HAP-1 (cell line): ENCODE measurements at places on chromosomes 6 and 20.

- no peak for DNase-seq
Observed at GRCh38 chr6:113742342-113742741, 114.8 kb upstream of the MARCKS start.

- DNase-seq: no peak
Observed at GRCh38 chr20:63091901-63092659, 85.3 kb upstream of the BHLHE23 start.

GRCh38 chr6:4909063-4909706 is 94.7 kb downstream of the RPP40 start:
- DNase-seq: no peak

- peak; percentile 70 for DNase-seq
Observed at GRCh38 chr6:110180228-110181008, at the start of gene CDC40. Gene CDC40 (plus strand): TSS chr6:110180427. CDS start chr6:110180445, 18 bp downstream.

DNA sequence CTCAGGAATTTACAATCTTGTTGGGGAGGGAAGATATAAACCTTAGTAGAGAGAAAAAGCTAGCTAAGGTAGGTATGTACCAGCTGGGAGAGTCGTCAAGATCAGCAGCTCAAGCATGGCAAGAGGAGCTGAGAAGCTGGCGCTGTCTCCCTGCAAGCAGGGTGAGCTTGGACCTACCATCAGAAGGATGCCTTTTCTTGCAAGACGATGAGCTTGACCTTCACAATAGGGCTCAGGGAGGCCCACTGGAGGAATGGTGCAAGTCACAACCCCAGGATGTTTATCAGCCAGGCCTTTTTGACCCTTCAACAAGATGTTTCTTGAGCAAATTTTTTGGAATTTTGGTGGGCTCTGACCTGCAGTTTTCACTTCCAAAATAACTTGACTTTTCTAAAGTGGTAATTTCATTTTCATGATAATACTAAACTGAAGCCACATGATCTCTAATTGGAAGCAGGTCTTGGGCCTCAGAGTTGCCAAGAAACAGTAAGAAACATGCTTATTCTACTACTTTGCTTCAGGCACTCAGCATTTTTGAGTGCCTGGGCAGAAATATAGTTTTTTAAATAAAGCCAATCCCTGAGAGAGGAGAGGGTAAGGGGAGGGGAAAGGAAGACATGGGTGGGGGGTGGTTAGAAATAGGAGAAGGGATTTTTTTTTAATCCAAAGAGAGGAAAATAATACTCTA is 258.1 kb downstream of the CLIC5 start:
- DNase-seq: no peak
